ENCODE measurements at places on chromosomes 6 and 20.

DNA sequence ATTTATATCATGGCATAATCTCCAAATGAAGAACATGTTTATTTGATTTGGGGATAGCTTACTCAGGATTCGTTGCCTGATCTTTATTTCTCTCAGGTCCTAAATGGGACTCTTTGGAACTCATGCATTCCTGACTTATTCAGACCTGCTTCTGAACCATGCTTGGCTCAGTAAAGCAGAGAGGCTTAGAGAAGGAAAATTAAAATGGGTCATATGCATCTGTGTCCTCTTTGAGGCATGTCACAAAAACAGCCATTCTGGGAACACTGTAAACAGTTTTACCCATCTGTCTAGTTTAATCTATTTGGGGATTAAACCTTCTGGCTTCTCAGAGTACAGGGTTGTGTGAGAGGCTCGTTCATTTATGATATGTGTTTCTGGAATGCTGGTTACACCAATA lies 1017.3 kb downstream of the KIF16B start:
- DNase-seq: no peak

DNA sequence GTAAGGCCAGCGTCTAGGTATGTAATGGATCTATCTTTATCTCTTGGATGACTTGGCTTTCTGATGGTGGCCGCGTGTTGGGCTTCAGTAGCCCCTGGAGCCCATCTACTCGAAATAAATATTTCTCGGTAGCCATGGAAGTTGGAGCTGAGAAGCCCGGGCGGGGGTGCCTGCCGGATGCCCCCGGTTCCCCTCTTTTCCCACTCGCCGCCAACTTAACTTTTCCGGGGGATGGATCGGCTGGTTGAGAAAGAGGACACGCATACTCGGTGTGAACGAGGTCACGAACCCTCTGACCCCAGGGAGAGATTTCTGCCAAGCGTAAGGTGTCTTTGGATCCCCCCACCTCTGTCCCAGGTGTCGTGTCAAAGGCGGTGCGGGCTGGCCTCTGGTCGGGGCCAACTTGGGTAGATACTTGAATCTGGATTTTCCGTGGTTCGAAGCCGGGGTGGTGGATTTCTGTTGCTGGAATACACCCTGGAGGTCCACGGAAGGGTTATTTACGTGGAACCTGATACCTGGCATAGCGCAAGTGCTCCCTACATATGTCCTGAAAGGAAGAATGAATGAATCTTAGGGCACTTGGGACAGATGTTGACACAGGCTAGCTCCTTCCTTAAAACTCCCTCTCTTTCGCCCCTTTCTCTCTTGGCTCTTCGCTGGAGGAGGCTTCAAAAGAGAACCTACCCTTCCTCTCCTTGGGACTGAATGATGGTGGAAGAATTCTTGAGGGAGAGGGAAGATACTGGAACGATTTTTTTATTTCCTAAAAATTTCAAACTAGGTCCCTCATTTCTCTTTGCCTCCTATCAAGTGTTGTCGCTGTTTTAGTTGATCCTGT lies 996 bp downstream of the DOK5 start:
- DNase-seq: no peak

DNA sequence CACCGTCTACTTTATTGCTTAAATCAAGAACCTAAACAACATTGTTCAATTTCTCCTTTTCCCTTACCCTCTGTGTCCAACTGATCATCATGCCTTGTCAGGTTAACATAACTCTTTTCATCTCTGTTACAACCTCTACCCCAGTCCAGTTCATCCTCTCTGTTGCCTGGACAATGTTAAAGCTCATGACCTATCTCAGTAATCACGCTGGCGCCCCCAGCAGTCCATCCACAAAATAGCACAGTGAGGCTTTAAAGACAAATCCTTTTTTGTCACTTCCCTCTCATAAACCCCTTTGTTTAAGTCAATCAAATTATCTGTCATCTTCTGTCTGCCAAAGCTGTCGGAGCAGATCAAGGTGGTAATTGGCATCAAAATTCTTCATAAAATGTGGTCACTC lies 140.1 kb downstream of the QKI start:
- no peak for DNase-seq

DNA sequence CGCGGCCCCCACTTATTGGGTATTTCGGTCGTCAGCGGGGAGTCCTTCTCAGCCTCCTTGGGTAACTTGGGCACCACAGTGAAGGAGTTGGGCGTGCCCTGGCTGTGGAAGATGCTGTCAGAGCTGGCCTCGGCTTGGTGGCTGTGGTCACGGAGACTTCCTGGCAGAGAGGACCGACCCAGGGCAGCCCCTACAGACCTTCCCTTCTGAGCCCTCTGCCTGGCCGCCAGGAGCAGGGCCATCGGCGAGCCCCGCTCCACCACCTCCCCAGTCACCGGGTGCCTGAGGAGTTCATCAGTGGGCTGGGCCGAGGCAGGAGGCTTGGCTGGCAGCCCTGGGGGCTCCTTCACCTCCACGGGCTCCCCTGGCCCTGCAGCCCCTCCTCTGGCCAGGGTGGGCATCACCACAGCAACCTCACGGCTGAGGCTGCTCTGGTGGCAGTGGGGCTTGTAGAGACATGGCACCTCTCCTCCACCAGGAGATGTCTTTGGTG lies 37.2 kb downstream of the C6orf132 start:
- no peak for DNase-seq

- DNase-seq: no peak
Observed at GRCh38 chr6:139828751-139829519, 454.5 kb upstream of the CITED2 start.

GRCh38 chr6:12818324-12818723 lies 101.8 kb downstream of the PHACTR1 start:
- peak; percentile 2 for DNase-seq

DNA sequence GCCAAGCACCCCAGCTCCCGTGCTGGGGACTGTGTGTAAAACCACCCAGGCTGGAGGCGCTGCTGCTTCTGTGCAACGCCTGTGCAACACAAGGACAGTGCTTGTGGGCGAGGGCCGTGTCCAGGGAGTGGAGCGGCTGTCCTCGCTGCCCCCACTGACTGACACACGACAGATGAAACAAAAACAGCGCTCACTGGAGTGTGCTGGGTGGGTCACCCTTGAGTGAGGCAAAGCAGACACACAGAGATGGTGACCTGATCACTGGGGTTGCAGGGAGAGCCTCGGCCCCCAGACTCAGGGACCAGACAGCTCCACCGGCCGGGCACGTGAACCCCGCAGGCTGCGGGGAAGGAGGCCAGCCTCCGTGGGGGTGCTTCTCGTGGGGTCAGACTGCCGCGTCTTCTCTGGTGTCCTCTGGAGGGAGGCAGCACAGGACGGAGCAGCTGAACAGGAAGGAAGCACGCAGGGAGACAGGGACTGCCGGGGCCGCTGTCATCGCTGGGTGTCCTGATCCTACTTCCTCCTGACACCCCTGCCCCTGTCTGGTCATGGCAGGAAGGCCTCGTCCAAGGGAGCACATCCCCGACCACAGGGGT lies 75.9 kb upstream of the CST7 start:
- no peak for DNase-seq

DNA sequence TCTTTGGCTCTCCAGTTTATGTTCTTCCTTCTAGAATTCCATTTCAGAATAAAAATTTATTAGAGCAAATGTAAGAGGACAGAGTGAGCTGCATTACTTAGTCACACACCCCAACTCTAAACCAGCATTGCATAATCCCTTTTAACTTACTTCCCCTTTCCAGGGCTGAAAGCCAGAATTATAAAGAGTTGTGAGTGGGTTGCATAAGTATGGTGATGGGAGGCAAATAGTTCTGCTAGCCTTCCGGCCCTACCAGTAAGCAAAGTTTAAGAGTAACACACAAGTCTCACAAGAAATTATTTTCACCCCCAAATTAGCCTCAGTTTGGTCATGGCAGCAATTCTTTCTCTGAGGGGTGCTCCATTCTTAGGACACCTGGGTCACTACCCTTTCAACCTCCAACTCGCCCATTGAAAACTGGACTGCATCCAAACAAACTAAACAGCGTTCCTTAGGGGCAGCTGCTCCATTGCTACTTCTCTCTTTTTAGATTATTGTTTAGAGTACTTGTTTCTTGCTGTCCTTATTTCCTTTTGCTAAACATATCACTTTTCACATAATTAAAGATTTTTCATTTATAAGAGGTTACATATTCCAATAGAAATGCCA lies 1.6 kb downstream of the KIAA0408 start:
- DNase-seq: no peak

Measured in large intestine (tissue), 12 donors.